Fibroblast of skin of right quadriceps (primary cell): ENCODE measurements at places on chromosomes 1 and 21.

DNA sequence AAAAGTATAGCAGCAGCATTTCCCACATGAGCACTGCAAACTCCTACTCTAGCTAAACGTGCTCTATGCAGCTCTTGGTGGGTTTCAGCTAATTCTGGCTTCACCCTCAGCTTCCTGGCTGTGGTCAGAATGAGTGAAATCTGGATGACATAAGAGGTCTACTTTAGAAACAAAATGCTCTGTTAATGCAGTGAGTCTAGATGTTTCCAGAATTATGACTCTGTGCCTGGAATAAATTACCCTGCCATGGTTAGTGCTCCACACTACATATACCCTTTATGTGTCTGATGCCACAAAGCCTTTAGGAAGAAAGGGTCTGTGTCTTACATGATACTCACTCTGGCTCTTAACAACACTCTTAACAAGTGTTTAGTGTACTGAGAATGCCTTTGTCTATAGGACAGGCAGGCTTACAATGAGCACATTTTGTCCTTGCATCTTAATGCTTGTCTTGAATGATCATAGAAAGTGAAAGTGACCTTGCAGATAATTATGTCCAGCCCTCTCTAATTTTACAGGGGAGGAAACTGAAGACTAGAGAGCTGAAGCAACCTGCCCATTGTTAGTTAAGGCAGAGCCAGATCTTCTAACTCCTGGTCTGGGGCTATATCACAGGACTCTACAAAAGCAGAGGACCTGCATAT, 9.2 kb downstream of the S100A10 start:
- DNase-seq: peak; percentile 66

DNA sequence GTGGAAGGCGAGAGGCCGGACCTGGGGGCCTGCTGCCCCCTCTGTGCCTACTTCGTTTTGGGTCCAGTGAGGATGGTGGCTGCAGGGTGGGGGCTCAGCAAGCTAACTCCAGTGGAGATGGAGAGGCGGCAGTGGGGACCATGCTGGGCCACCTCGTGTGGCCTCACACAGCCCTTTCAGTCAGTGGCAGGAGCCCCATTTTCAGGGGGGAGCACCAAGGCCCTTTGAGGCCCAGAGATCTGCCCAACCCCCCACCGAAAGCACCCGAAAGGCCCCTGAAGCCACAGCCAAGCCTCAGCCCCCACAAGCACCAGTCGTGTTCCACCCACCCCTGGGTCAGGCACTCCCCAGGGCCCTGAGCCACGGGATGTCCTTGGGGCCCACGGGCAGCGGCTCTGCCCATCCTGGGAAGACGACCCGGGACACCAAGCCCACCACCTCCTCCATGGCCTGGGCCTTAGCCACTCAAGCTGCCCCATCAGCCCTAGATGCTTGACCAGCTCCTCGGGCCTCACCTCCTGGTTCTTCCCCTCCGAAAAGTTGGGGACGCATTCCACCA, 345 bp downstream of the FTCD start:
- DNase-seq: no peak

DNA sequence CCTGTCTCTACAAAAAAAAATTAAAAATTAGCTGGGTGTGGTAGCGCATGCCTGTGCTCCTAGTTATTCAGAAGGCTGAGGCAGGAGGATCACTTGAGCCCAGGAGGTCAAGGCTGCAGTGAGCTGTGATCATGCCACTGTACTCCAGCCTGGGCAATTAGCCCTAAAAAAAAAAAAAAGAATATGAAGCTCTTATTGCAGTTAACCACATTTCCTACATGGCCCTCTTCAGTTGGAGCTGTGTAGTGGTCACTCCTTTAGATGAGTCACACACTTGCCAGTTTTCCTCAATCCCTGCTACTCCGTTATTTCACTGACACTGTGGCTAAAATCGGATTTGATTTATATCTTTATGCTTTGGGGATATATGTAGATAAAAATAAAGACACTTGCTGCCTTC, 11.8 kb downstream of the NFYC start:
- peak; percentile 71 for DNase-seq

GRCh38 chr1:211210052-211210451, 49.1 kb upstream of the RCOR3 start:
- no peak for DNase-seq

DNA sequence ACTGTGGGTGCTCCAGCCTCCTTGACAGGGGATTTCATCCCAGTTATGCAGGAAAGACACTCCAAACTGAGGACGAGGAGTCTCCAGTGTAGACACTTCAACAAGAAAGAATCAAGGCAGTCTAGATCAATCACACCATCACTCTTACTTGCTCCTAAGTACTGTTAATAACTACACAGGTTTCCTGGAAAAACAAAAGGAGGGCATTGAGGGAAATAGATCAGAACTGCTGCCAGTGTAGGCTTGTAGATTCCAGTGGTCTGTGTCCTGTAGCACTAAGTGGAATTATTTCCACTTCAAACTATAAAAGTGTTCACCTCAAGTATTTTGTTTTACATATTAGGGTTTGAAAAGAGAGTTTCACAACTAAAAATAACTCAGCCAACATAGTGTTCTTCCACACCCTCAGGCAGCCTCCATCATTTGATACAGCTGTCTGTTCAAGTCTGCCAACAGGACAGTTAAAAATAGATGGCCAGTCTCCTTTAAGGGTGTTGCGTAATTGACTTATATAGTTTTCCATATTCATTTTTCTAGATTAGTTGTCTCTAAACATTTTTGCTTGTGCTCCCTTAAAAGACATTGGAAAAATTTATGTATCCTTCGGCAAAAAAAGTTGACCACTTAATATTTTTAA, 32.0 kb upstream of the AGL start:
- peak; percentile 10 for DNase-seq

DNA sequence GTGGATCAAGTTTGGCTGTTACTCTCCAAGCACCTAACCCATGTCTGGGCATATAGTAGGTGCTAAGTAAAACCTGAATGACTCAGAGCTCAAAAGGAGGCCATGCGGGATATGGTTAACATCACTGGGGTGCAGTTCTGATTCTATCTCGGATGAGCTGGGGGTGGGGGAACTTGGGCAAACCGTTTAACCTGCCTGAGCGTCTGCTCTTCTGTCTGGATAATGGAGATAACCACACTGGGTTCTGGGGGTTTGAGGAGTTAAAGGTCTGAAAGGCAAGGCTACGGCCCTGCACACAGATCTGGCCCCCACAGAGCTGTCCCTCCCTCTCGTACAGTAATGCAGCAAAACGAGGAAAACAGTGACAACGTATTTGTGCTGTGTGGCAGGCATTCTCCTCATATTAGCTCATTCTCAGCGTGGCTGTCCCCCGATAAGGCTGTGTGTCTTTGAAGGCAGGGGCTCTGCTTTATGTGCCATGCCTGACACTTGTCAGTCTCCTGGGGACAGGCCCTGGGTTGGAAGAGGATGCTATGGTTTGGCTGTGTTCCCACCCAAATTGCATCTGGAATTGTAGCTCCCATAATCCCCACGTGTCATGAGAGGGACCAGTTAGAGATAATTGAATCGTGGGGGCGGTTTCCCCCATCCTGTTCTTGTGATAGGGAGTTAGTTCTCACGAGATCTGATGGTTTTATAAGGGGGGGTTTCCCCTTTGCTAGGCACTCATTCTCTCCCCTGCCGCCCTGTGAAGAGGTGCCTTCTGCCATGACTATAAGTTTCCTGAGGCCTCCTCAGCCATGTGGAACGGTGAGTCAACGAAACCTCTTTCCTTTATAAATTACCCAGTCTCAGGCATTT, 6.8 kb upstream of the ALDH4A1 start:
- no peak for DNase-seq

- no peak for DNase-seq
These were observed 83.2 kb downstream of the RGL1 start for GRCh38 chr1:183887826-183888819.

- no peak for DNase-seq
These were observed 211.0 kb downstream of the AMY1C start for GRCh38 chr1:103960710-103961109.

GRCh38 chr1:234369784-234370183, 3.5 kb upstream of the COA6 start:
- DNase-seq: peak; percentile 25

DNA sequence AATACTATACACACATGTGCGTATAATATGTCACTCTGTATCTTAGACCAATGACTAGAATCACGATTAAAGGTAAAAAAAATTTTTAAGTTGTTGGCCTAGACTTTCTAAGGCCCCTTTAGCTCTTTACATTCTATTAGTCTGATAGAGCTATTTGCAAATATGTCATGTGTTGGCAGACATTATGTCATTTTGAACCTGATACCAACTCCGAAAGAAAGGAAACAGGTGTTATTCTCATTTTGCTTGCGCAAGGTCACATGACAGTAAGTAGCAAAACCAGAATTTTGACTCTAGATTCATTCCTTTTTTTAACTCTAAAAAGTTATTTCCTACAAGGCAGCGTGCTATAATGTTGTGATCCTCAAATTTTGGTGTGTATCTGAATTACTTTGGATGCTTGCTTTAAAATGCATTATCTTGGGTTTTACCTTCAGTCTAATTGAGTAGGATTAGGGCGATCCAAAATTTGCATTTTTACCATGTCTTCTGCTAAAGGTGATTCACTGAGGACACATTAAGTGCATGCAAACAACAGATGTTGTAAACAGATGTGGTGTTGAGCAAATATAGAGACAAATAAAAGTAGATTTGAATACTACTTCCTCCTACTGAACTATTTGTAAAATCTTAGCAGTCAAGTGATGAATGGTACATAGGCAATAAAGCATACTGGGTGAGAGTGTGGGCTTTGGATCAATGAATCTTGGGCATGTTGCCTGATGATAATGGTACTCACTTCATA, 63.5 kb upstream of the KIAA1614 start:
- DNase-seq: no peak

DNA sequence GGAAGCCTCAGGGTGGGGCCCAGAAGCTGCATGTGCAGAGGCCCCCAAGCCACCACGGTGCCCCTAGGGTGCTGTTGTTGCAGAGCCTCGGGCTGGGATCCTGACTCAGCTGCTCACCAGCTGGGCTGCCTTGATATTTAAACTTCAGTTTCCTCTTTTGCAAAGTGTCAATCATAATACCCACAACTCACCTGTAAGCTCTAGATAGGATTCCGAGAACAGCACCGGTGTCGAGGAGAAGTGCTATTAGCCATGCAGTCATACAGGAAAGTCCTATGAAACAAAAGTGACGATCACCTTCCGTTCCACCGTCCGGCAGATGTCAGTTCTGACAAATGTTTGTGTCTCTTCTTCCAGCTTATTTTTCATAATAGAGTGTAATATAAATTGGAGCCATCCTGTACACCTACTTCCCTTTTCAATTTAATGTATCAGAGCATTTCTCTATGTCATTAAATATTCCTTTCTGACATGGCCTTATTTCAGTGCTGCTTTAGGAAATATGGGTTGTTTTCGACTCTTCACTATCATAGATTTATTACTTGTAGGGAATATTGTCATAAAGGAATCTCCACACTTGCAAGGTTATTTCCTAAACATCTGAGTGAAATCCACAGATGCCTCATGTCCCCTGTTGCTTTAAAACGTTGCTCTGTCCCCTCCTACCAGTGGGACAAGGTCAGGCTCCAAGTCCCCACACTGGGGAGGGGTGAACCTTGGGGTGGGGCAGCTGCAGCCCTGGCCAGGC, 100.8 kb downstream of the SIK1 start:
- no peak for DNase-seq

DNA sequence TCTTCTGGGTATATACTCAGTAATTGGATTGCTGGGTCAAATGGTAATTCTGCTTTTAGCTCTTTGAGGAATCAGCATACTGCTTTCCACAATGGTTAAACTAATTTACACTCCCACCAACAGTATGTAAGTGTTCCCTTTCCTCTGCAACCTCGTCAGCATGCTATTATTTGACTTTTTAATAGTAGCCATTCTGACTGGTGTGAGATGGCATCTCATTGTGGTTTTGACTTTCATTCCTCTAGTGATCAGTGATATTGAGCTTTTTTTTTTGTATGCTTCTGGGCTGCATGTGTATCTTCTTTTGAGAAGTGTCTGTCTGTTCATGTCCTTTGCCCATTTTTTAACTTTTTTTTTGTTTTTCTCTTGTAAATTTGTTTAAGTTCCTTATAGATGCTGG, 279.4 kb downstream of the PTGER3 start:
- DNase-seq: peak; percentile 28

DNA sequence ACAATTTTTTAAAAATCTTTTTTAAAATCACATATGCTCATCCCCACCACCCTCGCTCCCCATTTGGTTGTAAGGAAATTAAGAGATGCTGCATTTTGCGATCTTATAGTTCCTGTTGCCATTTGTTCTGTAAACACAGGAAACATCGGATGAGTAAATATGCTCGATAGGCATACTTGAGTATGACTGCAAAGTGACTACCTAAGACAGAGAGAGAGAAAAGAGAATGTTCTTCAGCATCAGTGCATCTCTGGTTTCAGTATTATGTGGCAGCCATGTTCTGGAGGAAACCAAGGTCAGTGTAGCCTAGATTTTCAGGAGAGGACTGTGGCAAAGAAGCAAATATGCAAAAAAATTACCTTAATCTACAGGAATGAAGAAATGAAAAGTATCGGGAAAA, 265.5 kb upstream of the FMN2 start:
- DNase-seq: no peak

DNA sequence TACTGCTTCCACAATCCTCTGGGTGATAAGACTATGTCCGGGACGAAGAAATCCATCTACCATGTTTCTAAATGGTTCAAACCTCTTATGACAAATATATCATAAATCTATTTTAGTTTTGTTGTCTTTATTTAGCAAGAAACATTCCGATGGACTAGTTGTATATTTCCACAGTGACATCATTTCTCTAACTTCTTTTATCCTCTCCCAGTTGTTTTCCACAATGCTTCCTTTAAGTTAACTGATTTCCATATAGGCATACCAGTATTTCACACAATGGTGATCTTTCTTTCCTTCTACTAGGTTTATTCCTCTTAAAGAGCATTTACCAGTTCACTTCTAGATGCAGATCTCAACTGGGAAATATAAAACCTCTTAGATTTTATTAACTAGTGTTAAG, 44.8 kb downstream of the USP1 start:
- DNase-seq: peak; percentile 12

- no peak for DNase-seq
These were observed 3.5 kb downstream of the CD164L2 start for GRCh38 chr1:27379564-27380122.

- no peak for DNase-seq
These were observed 4.5 kb downstream of the IRF2BP2 start for GRCh38 chr1:234605399-234605982.

DNA sequence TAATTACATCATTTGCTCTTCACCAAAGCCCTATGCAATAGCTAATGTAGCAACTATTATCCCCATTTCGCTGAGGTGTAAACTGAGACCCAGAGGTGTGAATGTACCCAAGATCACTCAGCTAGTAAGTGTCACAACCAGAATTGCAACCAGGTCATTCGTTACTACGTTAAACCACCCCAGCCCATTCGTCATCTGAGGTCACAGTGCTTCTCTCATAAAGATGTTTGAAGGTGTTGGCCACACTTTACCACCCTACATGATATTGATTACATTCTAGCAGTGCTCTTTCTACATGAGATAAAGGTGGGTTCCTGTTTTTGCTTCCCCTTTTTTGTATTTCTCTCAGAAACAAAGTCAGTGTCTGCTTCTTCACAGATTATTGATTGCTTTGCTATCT, 195.3 kb downstream of the ZBTB18 start:
- no peak for DNase-seq

GRCh38 chr1:245956225-245956624, 550.9 kb downstream of the SMYD3 start:
- no peak for DNase-seq

GRCh38 chr1:235050911-235051360, 77.7 kb downstream of the TOMM20 start:
- peak; percentile 66 for DNase-seq

GRCh38 chr1:56806804-56807203, 12.4 kb downstream of the FYB2 start:
- peak; percentile 54 for DNase-seq

GRCh38 chr1:108961752-108962486, 1.4 kb downstream of the CLCC1 start:
- DNase-seq: no peak

GRCh38 chr1:9699361-9699760, 47.8 kb downstream of the PIK3CD start:
- no peak for DNase-seq
